ENCODE measurements at places on chromosomes 6 and 20.

GRCh38 chr6:142926494-142927270 is 18.3 kb downstream of the HIVEP2 start:
- DNase-seq = peak; percentile 93

DNA sequence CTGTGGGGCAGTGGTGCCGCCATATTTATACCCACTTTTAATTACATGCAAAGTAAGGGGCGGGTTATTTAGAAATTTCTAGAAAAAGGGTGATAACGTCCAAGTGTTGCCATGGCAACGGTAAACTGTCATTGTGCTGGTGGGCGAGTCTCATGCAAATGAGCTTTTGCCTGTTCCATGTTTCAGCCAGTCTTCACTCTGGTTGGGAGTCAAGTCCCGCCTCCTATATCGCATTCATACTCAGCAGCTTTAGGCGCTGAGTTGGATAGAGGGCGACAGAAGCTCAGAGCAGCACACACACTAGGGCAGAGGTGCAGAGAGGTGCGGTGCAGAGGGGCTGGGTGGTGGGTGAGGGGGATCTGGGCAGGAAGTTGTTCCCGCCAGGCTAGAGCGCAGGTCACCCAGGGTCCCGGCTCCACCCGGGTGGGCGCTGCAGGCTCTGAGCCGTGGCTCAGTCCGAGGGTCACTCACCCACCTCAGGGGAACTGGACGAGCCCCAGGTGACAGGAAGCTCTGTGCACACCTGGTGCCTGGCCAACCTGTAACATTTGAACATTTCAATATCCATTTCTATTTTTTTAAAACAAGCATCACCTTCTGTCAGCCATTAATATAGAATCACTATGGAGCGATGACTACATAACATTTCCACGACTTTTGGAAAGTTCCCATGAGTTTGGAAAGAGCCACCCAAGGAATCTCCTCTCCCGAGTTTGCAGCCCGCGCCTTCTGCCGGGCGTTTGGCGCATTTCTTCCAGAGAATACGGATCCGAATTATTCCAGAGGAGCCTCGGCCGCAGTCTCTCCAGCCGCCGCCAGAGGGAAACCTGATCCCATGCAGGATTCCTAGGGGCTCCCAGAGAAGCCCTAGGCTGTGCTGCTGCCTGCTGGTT is 89.1 kb upstream of the PHACTR3 start:
- peak; percentile 65 for DNase-seq

- no peak for DNase-seq
Measured at GRCh38 chr6:106512968-106513574, 116.2 kb downstream of the RTN4IP1 start.

DNA sequence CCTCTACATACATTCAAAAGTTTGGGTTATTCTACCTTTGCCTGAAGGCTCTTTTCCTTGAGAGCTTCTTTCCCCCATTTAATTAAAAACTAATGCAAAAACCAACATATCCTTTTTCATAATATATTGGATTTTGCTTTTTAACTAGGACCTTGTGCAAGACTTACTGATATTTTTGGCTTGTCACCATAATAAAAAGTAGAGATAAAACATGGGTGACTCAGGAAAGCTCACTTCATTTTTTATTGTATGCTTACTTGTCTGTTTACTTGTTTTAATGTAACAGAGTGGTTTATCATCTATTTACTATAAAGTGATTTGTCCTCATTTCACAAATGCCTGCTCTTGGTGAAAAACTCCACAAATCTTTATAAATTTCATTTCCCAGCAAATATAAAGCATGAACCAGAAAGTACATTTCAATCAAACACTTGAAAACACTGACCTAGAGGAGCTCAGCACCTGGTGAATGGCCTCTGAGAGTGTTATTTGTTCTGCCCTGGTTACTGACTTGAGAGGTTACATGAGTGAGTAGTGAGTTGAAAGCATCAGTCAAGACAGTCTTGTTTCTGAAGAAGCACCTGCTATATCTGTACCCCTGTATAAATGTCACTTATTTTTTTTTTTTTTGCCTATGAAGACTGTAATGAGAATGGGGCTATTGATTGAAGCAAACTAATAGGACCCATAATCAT is 20.8 kb downstream of the ADGRG6 start:
- DNase-seq = no peak

- peak; percentile 34 for DNase-seq
Measured at GRCh38 chr20:63896264-63897105, 1.6 kb downstream of the DNAJC5 start.

DNA sequence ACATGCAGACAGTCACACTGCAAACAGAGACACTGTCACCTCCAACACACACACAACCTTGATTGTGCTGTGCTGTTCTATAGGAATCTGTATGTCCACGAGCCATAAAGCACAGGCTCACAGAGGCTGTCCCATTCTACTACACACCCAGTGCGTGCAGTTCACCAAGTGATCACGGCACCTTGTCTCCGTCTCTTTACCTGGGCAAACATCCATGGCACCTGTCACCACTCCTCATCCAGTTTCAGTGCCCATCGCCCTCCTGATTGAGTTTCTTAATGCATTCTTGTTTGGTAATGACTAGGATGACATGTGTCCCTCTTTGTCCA is 65.8 kb upstream of the STMND1 start:
- DNase-seq = no peak

GRCh38 chr20:48903705-48904104 is 17.8 kb upstream of the ARFGEF2 start:
- DNase-seq = no peak

GRCh38 chr20:20683481-20684321 is 28.7 kb downstream of the RALGAPA2 start:
- DNase-seq = no peak

- DNase-seq = peak; percentile 62
Measured at GRCh38 chr6:73631849-73632248, 21.9 kb downstream of the SLC17A5 start.

DNA sequence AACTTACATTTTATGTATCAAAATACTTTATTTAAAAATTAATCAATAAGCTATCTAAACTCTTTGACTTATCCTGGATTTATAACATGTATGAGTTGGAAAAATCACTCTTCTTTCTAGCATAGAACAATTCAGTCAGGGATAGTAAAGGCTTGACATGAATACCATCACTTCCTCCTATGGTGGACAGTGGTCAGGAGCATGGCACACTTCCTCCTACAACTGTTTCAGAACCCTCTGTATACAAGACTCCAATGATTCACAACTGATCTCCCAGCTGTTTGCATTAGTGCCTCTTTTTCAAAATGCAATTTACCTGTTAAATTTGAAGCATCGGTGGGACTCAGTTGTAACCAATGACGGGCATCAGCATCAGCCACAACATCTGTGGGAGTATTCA is 129.7 kb downstream of the RALGAPA2 start:
- no peak for DNase-seq

- DNase-seq = no peak
Measured at GRCh38 chr6:33144373-33144772, 47.9 kb downstream of the COL11A2 start.

DNA sequence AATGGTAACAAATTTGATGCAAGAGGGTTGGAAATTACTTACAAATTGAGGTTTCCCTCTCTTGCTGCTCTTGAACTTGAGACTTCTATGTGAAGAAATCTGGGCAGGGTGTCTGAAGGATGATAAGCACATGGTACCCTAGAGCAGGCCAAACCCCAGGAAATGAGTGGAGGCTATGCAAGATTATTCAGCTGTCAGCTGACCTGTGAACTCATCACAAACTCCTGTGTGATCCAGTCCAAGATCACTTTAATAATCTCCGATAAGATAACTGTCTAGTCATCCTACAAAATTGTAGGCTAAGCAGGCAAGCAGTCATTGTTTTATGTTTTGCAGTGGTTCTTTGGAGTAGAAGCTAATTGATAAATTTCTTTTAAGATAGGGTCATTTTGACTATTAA is 213.1 kb downstream of the BTBD3 start:
- no peak for DNase-seq

- DNase-seq = no peak
Measured at GRCh38 chr6:105212587-105212986, 32.8 kb upstream of the POPDC3 start.

GRCh38 chr20:32526541-32526940 is 58.6 kb downstream of the NOL4L start:
- no peak for DNase-seq

DNA sequence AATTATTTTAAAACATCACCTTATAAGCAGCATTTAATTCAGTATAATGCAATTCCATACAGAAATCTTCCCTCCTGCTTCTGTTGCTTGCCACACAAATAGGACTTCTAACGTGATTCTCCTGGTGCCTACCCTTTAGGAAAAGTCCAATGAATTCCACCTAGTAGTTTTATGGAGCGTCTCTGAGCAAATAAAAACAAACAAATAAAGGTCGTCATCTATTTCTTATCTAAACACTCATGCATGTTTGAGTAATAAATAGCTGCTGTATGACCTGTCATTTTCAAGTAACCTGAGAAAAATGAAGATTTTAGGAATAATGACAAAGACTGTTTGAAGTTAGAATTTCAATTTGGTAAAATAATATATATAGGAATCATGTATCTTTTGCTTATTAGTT is 102.7 kb downstream of the BMP5 start:
- DNase-seq = no peak

GRCh38 chr6:104653781-104654180 is 205.9 kb downstream of the HACE1 start:
- DNase-seq = peak; percentile 25

DNA sequence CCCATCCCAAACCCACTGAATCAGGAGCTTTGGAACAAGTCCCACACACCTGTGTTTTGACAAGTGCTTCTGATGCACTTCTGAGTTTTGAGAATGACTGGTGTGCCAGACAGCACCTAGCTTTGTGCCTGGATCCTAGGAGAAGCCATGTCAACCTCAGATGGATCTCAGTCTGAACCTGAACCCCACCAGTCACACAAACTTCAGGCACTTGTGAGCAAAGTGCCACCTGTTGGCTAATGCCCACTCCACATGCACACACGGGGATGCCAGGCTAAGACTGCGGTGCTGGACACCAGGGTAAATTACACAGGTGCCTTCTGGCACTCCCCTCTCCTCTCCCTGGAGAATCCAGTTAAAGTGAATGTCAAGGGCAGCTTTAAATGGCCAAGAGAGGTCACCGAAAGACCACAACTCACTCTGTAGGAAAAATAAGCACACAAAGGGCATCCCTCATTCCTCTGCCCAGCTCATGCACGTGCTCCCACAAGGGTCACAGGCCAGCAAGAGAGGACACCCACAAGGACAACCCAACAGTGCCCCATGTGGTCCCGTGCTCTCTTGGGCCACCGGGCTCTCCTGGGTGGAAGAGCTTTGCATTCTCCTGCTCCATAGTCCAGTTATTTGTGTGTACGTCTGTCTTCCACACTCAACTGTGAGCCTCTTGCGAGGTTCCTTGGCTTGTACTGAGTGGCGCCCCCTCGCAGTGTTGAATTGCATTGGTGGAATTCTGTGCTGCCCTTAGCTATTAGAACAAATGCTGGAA is 45.6 kb downstream of the TAF8 start:
- DNase-seq = no peak

DNA sequence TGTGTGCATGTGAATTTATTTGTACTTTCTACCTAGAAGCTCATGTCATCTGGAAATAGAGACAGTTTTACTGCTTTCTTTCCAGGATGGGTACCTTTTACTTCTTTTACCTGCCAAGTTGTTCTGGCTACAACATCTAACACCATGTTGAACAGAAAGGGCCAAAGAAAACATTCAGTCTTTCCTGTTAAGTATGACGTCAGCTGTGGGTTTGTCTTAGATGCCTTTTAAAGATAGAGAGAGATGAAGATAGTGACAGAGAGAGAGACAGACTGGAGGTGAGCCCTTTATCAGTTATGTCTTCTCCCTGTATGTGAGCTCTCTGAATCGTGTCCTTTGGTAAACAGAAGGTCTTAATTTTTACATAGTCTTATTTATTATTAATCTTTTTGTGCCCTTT is 3.4 kb upstream of the DACT2 start:
- no peak for DNase-seq

- DNase-seq = no peak
Measured at GRCh38 chr6:135322427-135323201, 141.5 kb downstream of the MYB start.

GRCh38 chr6:11245381-11246256 is 13.2 kb upstream of the NEDD9 start:
- DNase-seq = no peak

- no peak for DNase-seq
Measured at GRCh38 chr6:161836643-161837448, 563.0 kb upstream of the AGPAT4 start.

- no peak for DNase-seq
Measured at GRCh38 chr6:5119090-5119951, 34.2 kb downstream of the PPP1R3G start.

- no peak for DNase-seq
Measured at GRCh38 chr6:74491844-74492374, 713.9 kb downstream of the COL12A1 start.

- DNase-seq = no peak
Measured at GRCh38 chr20:51508780-51509179, 33.7 kb downstream of the NFATC2 start.

- no peak for DNase-seq
Measured at GRCh38 chr6:35402136-35402855, 49.8 kb upstream of the FANCE start.

- no peak for DNase-seq
Measured at GRCh38 chr20:60804240-60804917, 447.7 kb upstream of the CDH4 start.

- no peak for DNase-seq
Measured at GRCh38 chr20:16490696-16491095, 82.6 kb downstream of the KIF16B start.

DNA sequence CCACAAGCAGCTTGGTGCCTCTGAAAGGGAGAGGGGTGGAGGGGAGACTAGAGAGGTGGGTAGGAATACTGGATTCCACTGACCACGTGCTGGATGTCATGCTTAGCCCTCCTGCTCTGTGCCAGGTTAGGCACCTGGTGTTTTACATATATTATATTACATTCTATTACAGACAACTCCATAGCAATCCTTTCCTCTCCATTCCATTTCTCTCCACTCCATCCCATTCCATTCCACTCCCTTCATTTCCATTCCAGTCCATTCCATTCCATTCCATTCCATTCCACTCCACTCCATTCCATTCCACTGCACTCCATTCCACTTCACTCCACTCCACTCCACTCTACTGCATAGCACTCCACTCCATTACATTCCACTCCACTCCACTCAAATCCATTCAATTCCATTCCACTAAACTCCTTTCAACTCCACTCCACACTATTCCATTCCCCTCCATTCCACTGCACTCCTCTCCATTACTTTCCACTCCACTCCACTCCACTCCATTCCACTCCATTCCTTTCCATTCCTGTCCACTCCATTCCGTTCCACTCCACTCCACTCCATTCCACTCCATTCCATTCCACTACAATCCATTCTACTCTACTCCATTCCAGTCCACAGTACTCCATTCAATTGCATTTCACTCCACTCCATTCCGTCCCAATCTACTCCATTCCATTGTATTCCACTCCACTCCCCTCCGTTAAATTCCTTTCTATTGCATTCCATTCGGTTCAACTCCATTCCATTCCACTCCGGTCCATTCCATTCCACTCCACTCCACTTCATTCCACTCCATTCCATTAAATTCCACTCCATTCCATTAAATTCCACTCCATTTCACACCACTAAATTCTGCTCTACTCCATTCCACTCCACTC is 27.2 kb upstream of the DEFB125 start:
- DNase-seq = peak; percentile 2

- no peak for DNase-seq
Measured at GRCh38 chr20:8800089-8800488, 268.8 kb upstream of the PLCB4 start.

- no peak for DNase-seq
Measured at GRCh38 chr20:14550655-14551054, 213.2 kb upstream of the FLRT3 start.
